ENCODE measurements at places on chromosomes 4 and X.

DNA sequence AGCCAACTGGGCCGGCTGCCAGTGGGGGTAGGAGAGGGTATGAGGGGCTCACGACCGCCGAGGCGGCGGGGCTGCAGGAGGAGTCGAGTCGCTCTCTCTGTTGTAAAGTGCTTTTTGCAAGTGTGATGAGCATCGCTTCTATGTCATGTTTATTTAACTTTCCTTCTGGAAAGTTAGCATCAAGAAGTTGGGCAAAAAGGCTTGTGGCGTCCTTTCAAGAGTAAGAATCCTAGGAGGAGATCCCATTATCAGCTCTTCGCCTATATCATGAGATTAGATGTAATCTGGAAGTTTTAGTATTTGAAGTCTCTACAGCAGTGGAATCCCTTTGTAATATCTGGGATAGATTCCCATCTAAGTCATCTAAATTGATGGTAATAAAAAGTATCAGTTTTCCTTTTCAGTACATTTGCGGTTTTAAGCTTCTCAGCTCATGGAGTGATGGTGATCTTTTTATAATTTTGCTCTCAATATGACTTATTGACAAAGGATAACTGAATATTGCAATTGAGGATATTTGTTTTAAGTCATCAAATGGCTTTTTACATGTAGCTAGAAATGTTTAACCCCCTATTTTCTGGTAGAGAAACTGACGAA is 1.7 kb downstream of the GALNT7 start:
- DNase-seq: no peak

DNA sequence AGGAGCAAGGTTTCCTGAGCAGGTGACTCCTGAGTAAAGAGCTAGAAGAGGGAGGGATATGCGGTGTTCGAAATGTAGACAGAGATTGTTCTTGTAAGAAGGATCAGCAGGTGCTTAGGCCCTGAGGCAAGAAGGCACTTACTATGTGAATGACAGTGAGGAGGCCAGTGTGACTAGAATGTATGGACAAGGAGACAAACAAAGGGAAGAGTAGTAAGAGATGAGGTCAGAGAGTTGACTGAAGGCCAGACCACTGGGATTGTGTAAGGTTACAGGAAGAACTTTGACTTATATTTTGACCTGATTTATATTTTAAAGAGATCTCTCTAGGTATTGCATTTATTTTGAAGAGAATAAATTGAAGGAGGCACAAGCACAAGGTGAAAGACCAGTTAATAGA is 118.4 kb upstream of the ENPEP start:
- DNase-seq: no peak

- no peak for DNase-seq
Measured at GRCh38 chr4:32106767-32107166, 1386.6 kb downstream of the PCDH7 start.

DNA sequence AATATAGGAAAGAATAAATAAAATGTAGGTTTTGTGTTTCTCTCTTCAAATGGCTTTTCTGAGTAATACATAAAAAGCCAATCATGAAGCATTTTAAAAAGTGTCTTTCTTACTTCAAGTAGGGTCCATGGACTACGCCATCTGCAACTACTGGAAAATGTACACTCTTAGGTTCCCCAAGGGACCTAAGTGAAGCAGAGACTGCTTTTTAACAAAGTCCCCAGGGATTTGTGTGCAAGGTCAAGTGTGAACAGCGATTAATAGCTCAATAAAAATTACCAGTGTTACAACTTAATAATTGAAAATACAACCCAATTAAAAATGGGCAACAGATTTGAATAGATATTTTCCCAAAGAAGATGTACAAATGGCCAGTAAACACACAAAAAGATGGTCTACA is 84.9 kb downstream of the ARHGAP6 start:
- no peak for DNase-seq

DNA sequence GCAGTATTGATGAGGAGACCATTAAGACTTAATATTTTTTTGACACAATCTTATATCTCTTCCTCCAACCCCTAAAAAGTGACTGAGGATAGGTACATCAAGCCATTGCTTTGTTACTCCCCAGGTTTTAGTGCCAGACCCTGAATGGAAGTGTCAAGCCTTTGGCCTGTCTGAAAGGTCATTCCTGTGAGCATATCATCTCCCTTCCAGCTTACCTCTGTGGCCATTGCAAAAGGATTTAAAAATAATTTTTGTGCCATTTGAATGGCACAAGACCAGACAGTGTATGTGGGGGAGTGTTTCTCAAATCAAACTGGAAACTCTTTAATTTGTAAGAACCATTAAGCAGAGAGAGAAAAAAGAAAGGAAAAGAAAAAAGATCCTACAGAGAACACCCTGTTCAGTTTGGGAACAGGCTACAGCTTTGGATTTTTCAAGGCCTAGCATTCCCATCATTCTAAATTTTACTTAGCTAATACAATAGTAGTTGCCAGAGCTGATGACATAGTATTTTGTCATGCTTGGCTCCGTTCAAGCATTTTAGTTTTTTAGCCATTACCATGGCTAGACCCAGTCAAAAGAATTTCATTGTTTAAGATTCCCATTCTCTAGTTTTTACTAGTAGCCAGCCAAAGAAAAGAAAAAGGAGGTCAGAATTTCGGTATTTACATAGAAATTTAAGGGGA is 49.6 kb downstream of the HPF1 start:
- no peak for DNase-seq

DNA sequence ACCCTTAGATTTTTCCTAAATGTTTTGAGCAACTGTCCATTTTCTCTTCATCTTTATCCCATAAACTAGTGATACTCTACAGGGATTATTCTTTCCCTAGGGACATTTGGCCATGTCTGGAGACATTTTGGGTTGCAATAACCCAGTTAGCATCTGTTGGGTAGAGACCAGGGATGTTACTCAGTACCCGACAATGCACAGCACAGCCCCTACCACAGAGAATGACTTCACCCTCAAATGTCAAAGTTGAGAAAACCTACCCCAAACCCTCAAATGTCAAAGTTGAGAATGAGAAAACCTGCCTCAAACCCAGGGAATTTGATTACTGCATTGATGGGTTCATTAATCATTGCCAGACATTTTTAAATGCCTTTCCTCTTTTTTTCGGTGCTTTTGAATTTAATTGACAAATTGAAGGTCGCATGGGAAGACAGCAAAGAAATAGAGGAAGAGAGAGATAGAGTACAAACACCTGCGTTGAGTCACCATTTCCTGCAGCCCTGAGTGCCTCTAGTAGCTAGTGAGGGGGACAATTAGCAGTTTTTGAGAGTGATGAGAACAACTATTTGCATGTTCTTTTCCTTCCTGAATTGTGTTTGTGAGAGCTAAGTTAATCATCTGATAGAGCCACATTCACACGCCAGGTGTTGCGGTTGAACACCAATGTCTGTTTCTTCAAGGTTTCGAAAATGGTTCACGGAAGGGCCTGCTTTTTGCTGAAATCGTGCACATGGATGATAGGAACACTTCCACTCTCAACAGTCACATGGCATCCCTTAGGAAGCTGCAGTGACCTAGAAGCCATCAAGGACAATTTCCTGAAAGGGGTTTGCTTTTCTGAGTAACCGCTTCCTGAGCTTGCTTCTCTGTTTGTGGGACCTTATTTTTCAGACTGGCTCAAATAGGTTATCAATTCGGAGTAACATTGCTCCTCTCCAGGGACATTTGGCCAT is 203.9 kb upstream of the VCX3A start:
- DNase-seq: no peak

- no peak for DNase-seq
Measured at GRCh38 chr4:110106931-110107296, 91.5 kb downstream of the ELOVL6 start.

GRCh38 chr4:10765386-10765785 is 80.8 kb upstream of the CLNK start:
- DNase-seq: no peak

GRCh38 chrX:66191563-66191962 is 27.5 kb downstream of the HEPH start:
- no peak for DNase-seq

DNA sequence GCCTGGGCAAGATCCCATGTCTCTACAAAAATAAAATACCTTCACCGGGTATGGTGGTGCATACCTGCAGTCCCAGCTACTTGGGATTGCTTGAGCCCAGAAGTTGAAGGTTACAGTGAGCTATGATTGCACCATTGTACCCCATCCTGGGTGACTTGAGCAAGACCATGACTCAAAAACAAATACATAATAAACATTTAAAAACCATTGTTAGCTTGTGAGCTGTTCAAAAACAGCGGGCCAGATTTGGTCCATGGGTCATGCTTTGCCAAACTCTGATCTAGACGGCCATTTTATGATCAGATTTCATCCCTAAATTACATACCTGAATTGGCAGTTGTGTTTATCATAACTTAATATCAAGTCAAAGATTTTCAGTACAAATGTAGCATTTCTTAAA is 76.0 kb upstream of the GPM6B start:
- DNase-seq: no peak

- DNase-seq: no peak
Measured at GRCh38 chr4:8708401-8709021, 115.9 kb downstream of the CPZ start.

DNA sequence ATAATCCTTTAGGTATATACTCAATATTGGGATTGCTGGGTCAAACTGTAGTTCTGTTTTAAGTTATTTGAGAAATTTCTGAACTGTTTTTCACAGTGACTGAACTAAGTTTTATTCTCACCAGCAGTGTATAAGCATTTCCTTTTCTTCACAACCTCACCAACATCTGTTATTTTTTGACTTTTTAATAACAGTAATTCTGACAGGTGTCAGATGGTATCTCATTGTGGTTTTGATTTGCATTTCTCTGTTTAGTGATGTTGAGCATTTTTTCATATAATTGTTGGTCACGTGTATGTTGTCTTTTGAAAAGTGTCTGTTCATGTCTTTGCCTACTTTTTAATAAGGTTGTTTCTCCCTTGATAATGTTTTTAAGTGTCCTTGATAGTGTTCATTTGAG is 112.6 kb downstream of the LINC00632 start:
- DNase-seq: no peak

- no peak for DNase-seq
Measured at GRCh38 chr4:24260133-24260715, 324.1 kb downstream of the DHX15 start.

DNA sequence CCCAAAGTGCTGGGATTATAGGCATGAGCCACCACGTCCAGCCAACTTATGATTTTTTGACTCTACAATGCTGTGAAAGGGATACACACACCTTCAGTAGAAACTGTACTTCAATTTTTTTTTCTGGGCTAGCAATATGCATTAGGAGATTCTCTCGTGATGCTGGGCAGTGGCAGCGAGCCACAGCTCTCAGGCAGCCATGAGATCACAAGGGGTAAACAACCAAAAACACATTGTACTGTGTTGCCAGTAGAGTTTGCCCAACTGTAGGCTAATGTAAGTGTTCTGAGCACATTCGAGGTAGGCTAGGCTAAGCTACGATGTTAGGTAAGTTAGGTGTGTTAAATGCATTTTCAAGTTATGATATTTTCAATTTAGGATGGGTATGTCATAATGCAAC is 25.7 kb downstream of the RAB33A start:
- DNase-seq: no peak

- no peak for DNase-seq
Measured at GRCh38 chrX:139191286-139191685, 339.3 kb upstream of the F9 start.

All from central memory CD8-positive, alpha-beta T cell (primary cell).